Endothelial cell (in vitro differentiated cells): ENCODE measurements at places on chromosomes 7 and 10.

DNA sequence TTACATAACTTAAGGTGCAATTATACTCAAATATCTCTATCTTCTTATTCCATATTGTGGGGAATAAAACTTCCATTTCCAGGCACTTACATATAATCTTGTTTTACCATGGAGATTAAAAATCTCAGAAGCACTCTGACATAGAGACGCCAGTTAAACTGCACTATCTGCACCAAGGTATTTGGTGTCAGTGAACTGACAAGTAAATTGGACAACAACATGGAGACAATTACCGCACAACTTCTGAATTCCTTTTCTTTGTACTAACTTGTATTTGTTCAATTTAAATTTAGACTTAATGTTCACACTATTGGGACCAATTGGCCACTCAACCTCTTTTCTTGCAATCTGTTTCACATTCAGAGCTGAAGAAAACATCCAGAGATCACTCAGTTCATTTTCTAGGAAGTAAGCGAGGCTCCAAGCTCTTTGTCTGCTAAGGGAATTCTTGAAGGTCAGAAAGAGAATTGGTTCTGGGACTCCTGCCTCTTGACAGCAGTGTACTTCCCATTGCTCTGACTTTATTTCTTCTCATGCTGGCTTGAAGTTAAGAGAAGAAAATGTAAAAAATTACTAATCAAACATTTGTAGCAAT, 184.7 kb downstream of the CHCHD3 start:
- no peak for DNase-seq

DNA sequence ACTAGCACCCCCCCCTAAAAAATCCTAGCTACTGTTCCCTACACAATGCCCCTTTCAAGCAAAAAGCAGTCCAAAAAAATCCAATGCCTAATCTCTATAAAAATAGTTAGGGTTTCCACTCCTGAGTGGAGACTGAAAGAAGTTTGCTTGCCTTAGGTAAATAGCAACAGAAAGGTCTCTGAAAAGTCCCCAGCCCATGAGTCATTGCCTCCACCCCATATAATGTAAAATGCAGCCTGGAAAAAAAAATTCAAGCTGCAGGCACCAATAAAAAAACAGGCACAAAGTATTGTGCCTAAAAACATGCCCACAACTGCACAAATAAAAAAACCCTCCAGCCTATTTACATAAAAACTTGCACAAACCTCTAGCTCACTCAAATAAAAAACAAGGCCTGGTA, 47.5 kb downstream of the ZNF680 start:
- no peak for DNase-seq

DNA sequence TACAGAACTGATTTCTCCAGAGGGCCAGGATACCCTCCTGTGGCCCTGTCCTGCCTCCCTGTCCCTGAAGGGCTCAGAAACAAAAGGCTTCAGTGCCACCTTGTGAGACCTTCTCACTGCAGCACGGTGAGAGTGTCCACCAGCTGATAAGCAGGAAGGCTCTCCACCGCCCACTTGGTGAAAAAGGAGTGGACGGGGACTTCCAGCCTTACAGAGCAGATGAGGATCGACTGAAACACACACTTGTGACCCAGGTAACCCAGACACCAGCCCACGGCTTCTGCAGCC, 330.1 kb downstream of the GRID1 start:
- no peak for DNase-seq

DNA sequence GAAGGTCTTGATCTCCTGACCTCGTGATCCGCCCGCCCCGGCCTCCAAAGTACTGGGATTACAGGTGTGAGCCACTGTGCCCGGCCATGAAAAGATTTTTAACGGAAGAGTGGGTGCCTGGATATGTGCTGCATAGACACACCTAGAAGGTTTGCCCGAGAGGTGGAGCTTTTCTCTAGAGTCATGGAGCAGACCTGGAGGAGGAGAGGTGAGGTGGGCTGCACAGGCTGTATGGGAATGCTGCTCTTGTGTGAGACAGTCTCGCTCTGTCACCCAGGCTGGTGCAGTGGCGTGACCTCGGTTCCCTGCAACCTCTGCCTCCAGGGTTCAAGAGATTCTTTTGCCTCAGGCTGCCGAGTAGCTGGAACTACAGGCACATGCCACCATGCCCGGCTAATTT, 103.3 kb downstream of the ACTR3B start:
- DNase-seq: no peak
